ENCODE measurements at places on chromosomes 4 and X.
A peak's percentile ranks its signal among the peaks of the same experiment; 100 is the strongest.

GRCh38 chr4:173214231-173214630, 45.6 kb downstream of the GALNT7 start:
- no peak for DNase-seq

- no peak for DNase-seq
Observed at GRCh38 chrX:115939070-115939469, 231.5 kb upstream of the AGTR2 start.

- no peak for DNase-seq
Observed at GRCh38 chrX:72005046-72005445, 94.4 kb downstream of the NHSL2 start.

- DNase-seq = no peak
Observed at GRCh38 chrX:126170720-126171119, 4.6 kb upstream of the DCAF12L2 start.

DNA sequence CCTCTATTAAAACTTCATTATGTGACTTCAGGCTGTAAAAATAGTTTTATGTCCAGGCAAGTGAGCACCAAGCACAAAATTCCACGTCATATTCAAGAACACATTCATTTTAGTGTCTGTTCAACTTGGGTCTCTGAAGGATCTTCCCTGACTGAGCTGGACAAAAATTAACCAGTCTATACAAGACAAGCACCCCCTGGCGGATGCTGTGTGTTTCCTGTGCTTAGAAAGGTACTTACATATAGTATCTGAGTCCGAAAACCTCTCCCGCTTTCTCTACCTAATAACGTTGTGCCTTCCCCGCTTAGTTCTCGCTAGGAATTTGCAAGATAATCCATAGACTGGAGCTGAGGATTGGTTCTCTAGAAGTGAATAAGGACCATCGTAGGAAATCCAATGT, 2214.5 kb upstream of the TENM3 start:
- no peak for DNase-seq

GRCh38 chr4:183182873-183183725, 84.0 kb downstream of the WWC2 start:
- DNase-seq = peak; percentile 83

DNA sequence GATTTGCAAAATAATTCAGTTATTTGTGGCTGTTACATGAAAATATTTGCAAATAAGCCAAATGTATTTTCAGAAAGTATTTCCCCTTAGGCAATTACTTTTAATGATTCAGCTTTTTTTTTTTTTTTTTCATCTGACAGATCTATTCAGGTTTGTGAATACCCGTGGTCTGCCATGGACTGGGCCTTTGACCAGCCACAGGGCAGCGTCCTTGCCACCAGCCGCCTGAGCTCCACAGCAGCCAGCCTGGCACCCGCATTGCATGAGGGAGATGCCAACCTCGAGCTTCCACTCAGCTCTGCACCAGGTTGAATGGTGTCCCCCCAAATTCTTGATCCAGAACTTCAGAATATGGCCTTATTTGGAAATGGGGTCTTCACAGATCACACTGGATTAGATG, 14.7 kb downstream of the TMEM271 start:
- no peak for DNase-seq

DNA sequence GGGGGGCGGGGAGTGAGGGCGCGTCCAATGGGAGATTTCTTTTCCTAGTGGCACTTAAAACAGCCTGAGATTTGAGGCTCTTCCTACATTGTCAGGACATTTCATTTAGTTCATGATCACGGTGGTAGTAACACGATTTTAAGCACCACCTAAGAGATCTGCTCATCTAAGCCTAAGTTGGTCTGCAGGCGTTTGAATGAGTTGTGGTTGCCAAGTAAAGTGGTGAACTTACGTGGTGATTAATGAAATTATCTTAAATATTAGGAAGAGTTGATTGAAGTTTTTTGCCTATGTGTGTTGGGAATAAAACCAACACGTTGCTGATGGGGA, 1.1 kb downstream of the HTT start:
- no peak for DNase-seq

DNA sequence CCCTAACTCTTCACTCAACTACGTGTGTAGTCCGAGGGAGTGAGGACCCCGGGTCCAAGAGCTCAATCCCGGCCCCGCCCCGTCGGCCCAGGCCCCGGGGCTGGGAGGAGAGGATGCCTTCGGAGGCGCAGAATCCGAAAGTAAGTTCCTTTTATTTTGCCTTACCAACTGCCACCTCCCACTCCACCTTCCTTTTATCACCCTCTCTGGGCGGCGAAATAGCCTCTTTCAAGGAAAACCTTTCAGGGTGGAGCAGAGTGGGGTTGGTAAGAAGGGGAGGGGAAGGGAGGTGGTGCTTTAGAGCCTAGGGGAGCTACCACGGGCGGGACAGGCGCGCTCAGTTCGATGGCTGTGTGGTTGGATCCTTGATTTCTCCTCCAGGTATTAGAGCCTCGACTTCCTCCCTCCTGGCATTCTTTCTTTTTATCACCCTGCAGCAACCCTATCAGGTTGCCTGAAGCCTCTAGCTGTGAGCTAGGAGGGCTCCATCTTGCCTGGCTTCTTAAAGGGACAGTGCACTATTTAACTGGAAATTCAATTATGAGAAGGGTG, 191.2 kb downstream of the RRAGB start:
- DNase-seq = peak; percentile 3

DNA sequence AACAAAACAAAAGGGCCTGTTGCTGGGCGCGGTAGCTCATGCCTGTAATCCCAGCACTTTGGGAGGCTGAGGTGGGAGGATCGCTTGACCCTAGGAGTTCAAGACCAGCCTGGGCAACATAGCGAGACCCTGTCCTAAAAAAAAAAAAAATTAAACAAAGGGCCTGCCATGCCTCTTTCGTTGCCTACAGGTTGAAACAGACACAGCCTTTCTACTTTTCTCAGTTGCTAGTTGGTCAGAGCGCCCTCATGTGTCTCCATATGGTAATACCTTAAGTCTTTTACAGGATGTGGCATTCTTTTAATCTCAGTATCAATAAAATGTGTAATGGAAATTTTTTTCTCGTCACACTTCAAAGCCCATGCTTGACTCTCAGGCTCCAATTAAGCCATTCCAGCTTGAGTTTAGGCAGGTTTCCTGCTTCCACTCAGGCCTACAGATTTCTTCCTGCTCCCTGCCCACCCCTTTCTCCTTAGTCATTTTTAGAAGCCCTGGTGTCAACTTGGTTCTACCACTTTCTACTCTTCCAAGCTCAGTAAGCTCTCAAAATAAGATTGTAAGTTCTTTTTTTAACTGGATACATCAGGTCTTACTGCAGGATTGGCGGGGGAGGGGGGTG, 4.6 kb upstream of the SOWAHD start:
- peak; percentile 36 for DNase-seq

GRCh38 chrX:36443007-36443406, 523.5 kb downstream of the CFAP47 start:
- no peak for DNase-seq

DNA sequence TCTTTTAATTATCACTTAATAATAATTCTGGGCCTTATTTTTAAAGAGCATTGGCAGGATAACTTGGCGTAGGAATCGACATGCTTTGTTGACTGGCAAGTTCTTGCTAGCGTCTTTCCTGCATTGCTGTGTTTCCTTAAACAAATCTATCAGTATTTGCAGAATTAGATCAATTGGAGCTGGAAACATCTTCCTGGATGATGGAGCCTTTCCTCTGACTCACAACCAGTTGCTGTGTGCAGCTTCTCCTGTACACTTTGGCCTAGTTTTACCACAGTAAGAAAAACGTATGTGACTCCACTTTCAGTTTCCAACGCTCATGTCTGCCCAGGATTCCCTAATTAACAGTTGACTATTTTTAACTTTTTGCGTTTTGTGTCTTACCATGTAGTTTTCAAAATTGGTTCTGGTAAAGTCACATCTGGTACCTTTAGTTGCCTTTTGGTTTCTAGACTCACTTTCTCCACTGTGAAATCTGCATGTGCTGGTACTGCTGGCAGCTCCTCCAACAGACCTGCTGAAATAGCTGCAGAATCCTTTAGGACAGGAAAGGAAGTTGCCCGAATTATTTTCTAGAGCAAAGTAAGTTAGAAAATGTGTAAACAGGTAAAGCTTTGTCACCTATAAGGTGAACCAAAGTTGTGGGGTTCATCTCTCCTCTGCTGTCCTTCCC, 553.2 kb upstream of the FAT1 start:
- peak; percentile 40 for DNase-seq

GRCh38 chr4:123034023-123034422, 111.6 kb upstream of the NUDT6 start:
- peak; percentile 26 for DNase-seq

- peak; percentile 90 for DNase-seq
Observed at GRCh38 chrX:63513825-63514568, 162.9 kb upstream of the SPIN4 start.

DNA sequence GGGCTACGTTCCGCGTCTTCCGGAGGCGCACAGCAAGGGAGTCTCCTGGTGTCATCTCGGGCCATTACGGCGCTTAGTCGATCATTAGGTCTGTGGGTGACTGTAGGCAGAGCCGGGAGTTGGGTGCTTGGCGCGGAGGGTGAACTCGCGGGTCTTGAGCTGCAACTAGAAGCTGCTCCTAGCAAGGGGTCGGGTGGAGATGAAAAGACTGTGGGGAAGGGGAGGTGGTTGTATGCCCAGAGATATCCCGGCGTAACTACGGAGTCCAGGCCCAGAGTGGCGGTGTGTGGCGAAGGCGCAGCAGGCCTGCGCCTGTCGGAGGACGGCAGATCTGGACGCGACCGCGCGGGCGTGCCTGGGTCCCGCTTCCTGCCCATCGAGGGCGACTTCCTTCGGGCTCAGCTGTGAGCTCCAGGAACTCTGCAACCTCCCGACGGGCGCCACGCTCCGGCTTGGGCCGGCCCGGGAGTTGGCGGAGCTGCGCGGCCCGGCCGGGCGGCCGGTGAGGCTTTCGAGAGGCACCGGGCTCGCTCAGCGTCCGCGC, 2.7 kb upstream of the NKX3-2 start:
- no peak for DNase-seq

DNA sequence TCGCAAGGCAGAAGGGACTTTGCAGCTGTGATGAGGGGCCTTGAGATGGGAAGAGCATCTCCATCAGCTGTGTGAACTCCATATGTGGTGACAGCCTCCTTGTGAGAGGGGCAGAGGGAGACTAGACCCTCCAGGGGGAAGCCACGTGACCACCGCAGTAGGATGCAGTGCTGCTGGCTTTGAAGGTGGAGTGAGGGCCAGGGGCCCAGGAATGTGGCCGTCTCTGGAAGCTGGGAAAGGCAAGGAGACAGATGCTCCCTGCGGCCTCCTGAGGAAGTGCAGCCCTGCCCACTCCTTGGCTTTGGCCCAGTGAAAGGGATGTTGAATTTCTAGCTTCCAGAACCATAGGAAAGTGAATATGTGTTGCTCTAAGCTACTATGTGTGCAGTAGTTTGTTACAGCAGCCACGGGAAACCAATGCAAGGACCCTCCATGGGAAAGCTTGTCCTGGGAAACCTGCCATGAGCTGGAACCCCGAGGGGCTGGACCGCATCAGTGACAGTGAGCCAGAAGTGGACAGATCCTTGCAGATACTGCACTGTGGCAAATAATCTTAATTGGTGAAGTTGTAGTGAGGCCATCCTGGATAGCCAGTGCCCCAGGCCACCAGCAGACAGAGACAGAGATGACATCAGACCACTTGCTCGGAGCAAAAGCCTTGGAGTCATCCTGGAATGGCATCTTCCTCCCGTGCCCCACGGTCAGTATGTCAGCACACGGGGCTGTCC, 35.4 kb upstream of the SORCS2 start:
- peak; percentile 28 for DNase-seq

DNA sequence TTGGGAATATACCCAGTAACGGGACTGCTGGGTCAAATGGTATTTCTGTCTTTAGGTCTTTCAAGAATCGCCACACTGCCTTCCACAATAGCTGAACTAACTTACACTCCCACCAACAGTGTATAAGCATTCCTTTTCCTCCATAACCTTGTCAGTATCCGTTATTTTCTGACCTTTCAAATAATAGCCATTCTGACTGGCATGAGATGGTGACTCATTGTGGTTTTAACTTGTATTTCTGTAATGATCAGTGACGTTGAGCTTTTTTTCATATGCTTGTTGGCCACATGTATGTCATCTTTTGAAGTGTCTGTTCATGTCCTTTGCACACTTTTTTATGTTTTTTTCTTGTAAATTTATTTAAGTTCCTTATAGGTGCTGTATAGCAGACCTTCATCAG, 81.2 kb downstream of the ADAM29 start:
- no peak for DNase-seq

GRCh38 chr4:76753814-76754213, 144.1 kb downstream of the SOWAHB start:
- DNase-seq = peak; percentile 96

DNA sequence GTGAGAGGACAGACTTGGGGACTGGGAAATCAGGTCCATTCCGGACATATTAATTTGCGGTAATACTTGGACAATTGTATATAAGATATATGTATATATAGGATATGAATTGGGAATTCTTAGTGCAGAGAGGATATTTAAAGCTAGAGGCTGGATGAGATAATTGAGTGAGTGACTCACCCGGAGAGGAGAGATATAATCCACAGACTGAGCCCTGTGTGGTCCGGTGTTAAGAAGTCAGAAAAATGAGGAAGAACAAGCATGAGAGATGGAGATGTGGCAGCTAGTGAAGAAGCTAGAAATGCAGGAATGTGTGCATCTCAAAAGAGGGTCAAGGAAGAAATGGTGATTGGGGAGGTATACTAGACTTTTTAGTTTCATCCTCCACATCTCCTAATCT, 336.2 kb downstream of the SLC7A11 start:
- peak; percentile 2 for DNase-seq

GRCh38 chr4:184402740-184403383, 71.5 kb downstream of the IRF2 start:
- no peak for DNase-seq

GRCh38 chr4:70925418-70925817, 23.2 kb downstream of the MOB1B start:
- DNase-seq = no peak

DNA sequence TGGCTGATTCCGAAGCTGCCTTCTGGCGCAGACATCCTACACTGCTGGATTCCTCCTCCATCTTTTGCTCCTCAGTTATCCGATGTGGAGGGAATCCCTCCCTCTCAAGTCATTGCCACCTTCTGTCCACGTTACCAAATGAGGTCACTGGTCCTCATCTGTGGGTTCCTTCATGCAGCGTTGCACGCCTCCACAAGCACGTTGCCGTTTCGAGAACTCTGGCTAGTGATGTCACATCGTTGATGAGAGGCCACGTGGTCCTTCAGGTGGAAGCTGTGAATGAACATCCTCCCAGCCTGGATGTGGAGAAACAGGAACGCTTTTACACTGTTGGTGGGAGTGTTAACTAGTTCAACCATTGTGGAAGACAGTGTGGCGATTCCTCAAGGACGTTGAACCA, 323.2 kb downstream of the DHRSX start:
- DNase-seq = no peak

GRCh38 chrX:135421932-135422809, at the start of gene SMIM10L2A:
TSS of gene SMIM10L2A (plus strand) at chrX:135421944. CDS start at chrX:135422132, 188 bp downstream.
- DNase-seq = no peak

- DNase-seq = no peak
Observed at GRCh38 chr4:157727163-157727562, 445.7 kb downstream of the GASK1B start.

- DNase-seq = no peak
Observed at GRCh38 chrX:69995362-69996112, 54.2 kb downstream of the AWAT2 start.

DNA sequence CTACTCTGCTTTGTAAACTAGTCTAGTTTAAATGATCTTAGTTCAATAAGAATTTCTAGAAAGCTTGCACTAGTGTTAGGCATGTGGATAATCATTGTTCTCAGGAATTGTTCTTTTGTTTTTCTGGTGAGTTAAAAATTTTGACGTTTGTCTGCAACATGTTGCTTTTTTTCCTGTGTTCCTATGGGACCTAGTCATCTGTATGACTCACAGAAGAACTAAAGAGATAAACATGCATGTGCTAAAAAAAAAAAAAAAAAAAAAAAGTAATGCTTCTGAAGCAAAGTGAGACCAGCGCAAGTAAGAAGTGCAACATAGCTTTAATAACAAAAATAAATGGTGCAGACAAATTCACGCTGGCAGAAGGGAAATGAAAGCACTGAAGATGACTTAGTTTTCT, 471.2 kb downstream of the IQCM start:
- peak; percentile 69 for DNase-seq
